GM23338 (cell line): ENCODE measurements at places on chromosomes 3 and 15.

- no peak for DNase-seq
Measured at GRCh38 chr15:58332676-58333400, 99.0 kb upstream of the LIPC start.

- no peak for DNase-seq
Measured at GRCh38 chr3:55468251-55468650, 18.9 kb downstream of the WNT5A start.

DNA sequence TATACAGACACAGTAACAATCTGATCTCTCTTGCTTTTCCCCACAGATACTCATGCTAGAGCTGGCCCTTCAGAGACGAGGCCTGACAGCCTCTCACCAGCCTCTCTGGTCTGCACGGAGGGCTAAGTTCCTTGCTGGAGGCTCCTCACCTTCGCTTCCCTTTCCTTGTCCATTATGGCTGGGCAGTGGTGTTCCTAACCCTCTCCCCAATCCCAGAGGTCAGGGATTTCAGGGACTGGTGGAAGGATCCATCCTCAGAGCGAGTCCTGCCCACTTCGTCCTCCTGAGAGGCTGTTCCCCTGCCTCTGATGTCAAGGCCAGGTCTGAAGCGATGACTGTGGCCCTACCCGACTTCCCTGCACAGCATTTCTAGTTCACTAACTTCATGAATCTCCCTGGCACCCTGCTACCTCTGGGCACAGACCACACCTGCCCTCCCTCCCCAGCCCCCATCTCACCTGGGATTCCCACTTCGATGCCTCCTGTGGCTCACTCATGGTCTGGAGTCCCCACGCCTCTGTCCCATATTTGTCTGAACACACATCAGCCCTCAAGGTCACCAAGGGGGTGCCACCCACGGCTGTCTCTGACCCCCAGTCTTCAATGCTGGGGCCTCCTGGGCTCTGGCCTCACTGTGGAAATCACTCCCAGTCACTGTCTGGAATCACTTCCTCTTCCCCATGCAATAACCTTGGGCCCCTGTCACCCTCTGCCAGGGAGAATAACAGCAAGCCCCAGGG is 124.9 kb upstream of the PRR20G start:
- no peak for DNase-seq

GRCh38 chr15:48645558-48646330 is at the start of gene FBN1:
Gene FBN1 (minus strand): TSS chr15:48645709. CDS start chr15:48644769, 940 bp downstream.
- peak; percentile 86 for DNase-seq

- DNase-seq: no peak
Measured at GRCh38 chr15:101108461-101108775, 143.4 kb downstream of the CHSY1 start.

GRCh38 chr15:76221085-76221767 is 90.0 kb downstream of the ETFA start:
- no peak for DNase-seq

DNA sequence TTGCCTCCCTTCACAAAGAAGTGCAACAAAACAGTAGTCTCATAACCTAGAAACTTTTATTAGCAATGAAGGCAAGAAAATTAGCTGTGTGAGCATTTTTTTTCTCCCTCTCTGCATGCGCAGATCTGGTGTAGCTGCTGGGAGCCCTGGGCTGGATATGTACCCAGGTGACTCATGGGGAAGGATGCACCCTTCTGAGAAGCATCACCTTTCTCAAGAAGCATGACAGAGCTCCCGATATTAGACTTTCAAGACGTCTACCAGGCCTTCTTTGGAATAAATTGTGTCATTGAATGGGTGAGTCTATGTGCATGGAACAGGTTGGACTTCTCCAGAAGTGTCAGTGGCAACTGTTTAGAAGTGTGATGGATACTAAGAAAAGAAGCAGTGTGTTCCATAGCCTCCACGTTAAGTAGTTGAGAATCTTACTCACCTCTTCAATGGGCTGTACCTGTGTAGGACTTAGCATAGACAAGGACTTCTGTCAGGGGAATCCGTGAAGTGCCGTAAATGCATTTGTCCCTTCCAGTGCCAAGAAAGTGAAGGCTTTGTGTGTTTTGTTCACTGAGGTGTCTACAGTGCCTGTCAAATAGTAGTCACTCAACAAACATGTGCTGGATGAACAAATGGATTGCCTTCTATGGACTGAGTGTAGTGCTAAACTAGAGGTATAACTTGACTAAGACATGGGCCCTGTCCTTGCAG is 47.7 kb upstream of the RASGRP1 start:
- no peak for DNase-seq

- DNase-seq: no peak
Measured at GRCh38 chr3:101858464-101859030, 9.2 kb downstream of the NFKBIZ start.

DNA sequence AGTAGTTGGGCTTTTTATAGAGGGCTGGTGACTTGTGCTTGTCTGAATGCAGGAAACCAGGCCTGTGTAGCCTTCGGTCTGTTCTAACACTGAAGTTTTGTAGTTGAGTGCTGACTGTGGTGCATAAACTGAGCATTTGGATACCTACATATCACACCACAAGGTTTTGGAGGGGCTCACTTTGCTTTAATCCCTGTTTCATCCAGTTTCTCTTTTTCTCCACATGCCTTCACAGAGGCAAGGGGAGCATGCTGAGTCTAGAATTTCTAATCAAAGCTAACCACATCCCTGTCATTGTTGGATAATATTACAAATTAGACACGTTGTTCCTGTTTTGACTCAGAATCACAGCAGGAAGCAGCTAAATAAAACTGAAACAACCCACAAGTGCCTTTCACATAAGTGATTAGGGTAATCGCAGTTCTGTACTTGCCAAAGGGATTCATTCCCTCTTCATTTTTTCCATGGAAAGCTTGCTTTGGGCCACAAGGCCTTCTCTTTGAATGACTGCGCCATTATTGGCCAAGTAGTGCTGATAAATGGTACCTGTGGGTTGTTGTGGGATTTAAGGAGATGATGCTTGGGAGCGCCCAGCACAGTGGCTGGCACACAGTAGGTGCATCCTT is 48.9 kb downstream of the TGFBR2 start:
- no peak for DNase-seq

DNA sequence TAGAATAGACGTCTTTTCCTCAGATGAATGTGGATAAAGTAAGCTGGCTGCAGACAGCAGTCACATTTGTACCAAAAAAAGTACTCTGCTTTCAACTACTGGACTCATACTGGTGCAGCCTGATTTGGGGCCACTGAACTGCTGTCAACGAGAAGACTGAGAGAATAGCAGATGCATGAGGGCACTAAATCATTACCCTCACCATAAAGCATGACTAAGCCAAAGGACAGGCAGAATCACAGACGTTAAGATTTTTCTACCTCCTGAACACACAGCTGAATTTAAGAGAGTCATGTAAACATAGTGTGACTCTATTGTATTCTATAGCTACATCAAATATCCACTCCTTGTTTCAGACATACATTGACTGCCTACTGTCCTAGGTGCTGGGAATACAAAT is 67.8 kb upstream of the CDAN1 start:
- no peak for DNase-seq

DNA sequence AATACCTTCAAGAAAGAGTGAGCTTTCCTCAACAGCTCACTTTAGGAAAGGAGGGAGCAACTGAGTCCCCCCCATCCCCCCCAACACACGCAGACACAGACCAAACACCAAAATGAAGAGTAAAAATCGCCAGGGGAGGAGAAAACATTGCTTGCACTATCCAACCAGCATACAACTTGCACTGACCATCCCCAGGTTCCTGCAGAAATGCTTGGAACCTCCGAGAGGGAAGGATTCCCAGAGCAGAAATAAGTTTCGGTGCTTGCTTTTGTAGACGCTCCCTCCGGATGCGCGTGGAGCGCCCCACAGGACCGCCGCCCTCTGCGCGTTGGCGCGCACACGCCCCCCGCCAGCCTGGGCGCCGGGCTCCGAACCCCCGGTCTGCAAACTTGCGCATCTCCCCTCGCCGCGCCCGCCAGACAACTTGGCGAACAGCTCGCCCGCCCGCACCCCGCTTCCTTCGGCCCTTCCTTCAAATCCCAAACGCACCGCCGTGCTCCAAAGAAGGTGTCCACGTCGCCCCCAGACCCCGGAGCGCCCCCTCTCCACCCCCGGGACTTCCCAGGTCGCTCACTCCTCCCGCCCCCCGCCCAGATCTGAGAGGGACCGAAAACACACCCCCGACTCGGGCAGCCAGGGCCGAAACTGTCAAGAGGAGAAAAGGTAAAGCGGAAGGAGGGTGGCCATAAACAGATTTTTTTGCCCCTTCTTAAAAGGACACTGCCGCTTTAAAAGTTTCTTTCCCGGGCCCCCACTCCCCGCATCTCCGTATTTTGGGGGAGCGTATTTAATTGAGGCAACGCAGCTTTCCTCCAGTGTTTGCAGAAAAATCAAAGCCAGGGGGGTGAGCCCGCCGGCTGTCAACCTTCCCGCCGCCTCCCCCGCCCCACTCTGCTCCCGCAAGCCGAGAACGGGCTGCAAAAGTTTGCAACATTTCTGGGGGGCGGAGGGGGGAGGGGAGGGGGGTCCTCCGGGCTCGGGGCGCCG is 859 bp downstream of the RORA start:
- DNase-seq: peak; percentile 51

DNA sequence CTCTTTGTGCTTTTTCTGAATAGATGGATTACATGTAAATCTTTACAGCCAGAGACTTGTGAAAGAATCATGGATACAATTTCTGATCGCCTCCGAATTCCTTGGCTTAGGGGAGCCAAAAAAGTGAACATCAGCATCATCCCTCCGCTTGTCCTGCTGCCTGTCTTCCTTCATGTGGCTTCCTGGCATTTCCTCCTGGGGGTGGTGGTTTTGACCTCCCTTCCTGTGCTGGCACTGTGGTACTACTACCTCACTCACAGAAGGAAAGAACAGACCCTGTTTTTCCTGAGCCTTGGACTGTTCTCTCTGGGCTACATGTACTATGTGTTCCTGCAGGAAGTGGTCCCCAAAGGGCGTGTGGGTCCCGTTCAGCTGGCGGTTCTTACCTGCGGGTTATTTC is 5.9 kb downstream of the ZDHHC23 start:
- no peak for DNase-seq

DNA sequence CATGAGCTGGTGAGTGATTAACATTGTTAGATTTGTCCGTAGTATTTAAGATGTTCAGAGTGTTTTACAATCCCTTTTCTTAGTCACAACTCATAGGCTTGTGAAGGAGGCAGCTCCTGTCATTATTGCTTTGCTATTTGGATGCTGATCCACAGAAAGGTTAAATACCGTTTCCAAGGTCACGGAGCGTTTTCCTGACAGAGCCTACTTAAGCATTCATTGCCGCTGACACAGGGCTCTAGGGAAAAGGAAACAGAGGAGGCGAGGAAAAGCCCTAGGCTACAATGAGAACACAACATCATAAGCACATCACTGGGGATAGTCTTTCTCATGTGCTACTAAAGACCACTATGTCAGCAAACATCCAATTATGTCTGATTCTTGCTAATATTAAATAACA is 38.5 kb upstream of the CPB1 start:
- peak; percentile 48 for DNase-seq

GRCh38 chr15:73753250-73754130 is at the start of gene INSYN1:
Gene INSYN1 (minus strand): TSS chr15:73753351. CDS start chr15:73751130, 2,221 bp downstream.
- peak; percentile 72 for DNase-seq
